Activated effector memory CD4-positive, alpha-beta T cell treated with anti-CD3 and anti-CD28 coated beads, Interleukin-2, amount 50 U/mL, for 16 hours (primary cell): ENCODE measurements at places on chromosomes 7 and 10.

GRCh38 chr10:58104351-58104751 is 163.3 kb downstream of the IPMK start:
- DNase-seq, result no peak

DNA sequence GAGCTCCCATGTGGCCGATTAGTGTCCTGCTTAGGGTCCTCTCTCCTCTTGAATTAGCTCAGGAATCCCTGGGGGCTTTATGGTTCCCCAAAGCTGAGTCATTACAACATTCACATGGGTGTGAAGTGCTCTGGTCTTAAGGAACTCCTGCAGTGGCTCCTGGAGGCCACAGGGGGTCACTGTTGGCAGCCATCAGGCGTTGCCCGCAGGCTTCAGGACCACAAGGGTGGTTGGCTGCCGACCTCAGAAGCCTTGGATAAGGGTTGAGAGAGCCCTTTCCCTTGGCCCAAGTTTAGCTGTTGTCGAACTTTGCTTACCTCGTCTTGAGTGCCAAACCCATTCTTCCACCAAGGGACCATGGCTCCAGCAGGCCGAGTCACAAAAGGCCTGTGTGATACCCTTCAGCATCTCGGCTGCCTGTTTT is 61.7 kb downstream of the SH2D4B start:
- DNase-seq, result peak; percentile 68

DNA sequence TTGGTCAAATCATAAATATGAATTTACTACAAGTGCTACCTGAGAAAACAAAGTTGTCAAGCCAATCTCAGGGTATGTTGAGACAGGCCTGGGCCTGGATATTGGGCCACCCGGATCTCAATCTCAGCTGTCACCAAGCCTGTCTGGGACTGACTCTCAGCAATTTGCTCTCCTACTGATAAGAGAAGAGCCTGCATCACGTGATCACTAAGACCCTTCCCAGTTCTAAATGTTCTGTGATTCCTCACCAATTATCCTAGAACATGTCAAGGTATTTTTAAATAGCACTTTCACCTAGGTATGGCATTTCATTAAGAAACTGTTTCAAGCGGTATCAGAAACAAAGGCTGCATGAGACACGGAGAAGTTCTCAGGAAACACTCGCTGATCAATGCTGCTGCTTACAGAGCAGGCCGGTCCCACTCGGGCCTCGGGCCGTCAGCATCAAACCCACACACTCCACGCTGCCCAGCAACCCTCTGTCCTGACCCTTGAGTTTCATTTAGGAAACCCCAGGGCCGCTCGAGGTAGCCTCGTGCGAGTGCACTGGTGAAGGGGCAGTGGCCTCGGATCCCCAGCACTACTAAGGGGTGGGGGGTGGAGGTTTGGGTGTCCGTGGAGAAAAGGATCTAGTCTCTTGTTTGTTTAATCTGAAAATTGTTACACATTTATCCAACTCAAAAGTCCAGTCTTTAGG is 4.1 kb downstream of the KLF6 start:
- DNase-seq, result peak; percentile 75

- no peak for DNase-seq
Observed at GRCh38 chr10:66782776-66783175, 143.1 kb upstream of the LRRTM3 start.

GRCh38 chr10:125000366-125001312 is 58.7 kb downstream of the ZRANB1 start:
- DNase-seq, result peak; percentile 53

DNA sequence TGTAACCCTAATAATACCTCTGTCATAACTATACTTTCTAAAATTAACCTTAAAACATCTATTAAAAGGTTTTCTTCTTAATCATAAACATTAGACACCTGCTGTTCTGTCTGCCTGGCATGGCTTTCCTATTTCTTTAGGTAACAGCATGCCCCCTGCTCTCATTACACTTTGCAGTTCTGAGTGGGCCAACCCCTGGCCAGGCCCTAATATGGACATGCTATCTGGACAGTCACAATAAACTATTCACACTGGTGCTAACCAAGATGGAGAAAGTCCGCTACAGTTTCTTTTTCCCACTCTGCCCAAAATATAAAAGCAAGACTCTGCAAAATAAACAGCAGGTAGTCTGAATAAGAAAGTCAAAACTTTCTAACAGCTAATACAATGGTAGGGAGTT is 84.0 kb downstream of the ELAPOR2 start:
- DNase-seq, result no peak

DNA sequence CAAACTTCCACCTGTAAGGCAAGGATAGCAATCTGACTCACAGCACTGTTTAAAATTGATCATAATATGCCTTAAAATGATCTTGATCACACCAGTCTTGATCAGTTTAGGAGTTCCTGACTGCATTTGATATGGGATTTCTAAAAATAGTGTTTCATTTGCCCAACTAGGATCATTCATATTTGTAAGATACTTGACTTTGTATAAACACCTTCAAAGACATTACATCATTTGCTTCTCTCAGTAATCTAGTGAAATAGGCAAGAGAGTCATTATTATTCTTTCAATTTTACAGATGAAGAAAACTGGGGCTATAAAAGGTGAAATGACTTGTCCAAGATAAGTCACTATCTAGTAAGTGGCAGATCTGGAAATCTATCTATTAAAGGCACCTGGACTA is 521.1 kb downstream of the GATA3 start:
- no peak for DNase-seq

DNA sequence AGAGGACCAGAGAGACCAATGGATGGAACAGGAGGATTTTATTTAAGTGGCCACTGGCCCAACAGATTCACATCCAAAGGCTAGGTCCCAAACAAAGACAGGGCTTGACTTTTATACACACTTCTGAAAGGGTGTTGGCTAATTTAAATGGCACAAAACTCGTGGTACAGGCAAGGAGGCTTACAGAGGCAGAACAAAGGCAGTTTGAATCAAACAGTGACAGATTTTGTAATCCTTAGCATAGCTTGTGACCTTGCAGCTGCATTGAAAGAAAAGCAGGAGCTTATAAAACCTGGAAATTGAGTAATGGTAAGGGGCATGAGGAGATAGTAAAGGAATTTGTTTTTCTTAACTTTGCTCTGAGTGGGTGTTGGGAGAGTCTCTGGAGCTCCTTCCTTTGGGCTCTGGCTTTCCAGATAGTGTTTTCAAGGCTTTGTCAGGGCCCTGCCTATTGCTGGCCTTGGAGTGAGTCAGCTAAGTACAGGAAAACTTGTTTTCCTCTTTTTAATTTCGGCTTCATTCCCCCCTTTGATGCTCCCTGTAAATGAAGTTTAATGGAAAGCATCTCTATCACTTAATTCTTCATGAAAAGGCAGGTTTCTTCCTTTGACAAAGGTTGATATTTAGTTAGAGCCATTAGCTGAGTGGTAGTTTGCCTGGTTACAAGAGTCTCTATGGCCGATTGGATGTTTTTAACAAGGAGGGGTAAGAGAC is 96.9 kb downstream of the TRIM24 start:
- no peak for DNase-seq

- DNase-seq, result no peak
Observed at GRCh38 chr7:140458201-140458600, 21.1 kb downstream of the MKRN1 start.
